ENCODE measurements at places on chromosomes 4 and X.

GRCh38 chrX:150205011-150205410, 158.1 kb upstream of the MAMLD1 start:
- DNase-seq = no peak

- no peak for DNase-seq
These were observed 31.3 kb upstream of the LONRF3 start for GRCh38 chrX:118943102-118943501.

DNA sequence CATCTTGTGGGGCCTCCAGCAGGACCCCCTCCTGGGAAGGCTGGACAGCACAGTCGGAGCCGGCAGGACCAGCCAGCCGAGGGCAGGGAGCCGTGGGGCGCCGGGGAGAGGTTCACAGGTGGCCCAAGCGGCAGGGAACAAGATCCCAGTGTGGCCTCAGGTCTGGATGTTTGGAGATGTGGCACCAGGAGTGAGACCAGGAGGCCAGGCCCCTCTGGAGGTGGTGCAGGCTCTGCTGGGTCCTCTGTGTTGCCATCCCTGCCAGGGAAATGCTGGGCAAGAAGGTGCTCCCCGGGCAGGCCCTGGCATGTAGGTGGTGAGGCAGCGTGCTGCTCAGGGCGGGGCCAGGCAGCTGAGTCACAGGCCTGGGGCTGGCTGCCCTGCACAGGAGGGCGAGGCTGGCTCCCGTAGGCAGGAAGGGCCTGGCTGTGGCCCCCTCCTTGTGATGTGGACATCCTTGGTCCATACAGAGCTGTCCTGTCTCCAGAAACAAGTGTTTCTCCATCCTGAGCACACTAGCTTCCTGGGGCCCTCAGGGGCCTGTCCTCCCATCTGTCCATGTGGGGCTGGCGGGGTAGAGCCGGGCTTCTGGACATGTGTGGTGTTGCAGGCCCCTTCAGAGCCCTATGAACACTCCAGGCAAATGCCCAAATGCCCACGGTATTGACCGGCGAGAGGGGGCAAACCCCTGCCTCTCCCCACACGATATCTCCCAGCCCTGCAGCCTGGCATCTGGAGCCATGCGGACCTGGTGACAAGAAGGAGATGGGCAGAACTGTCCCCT, 4.8 kb upstream of the HGFAC start:
- DNase-seq = no peak

GRCh38 chr4:110543577-110543976, 67.6 kb downstream of the ENPEP start:
- DNase-seq = no peak

GRCh38 chr4:43547561-43547960, 655.0 kb downstream of the GRXCR1 start:
- no peak for DNase-seq

GRCh38 chr4:3366893-3367775, 74.3 kb downstream of the RGS12 start:
- no peak for DNase-seq

All from NCI-H2081 treated with DMSO at 0.1 percent for 48 hours (cell line).